ENCODE measurements at places on chromosomes 2 and 18. TPM values are rescaled to one million over a fixed set of nuclear protein-coding genes. Genes with fewer than 3 reads are reported as not detected.

Gene MOGAT1
- total RNA-seq = not detected

DNA sequence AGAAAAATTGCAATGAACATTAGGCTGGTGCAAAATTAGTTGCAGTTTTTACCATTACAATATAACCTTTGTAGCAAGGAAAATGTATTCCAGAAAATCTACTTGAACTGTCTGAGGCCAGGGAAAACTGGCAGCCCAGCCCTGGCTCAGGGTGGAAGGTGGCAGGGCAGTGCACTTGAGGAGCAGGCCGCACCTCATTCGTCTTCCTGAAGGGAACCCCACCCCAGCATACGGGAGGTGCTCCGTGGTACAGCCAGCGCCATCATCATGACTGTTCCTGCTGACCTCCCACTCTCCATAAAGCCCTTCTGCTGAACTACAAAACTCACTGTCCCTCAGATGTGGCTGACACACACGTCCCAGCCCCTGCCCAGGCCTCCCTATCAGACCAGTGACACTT, 65.9 kb upstream of the TFCP2L1 start:
- DNase-seq = no peak

Gene MOCOS
- 3.0 TPM for total RNA-seq

DNA sequence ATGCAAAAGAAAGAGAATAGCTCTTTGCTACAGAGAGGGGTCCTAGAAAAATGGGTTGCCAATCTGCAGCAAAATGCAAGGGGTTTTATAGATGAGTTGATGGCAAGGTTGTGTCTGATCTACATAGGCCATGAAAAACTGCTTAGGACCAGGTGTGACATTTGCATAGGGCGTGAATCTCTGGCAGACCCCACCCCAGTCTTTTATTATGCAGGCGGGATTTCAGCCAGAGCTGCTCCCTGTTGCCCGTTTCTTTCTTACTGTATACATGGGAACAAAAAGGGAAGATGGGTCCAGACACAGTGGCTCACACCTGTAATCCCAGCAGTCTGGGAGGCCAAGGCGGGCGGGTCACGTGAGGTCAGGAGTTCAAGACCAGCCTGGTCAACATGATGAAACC, 286.4 kb upstream of the LRRTM4 start:
- no peak for DNase-seq

DNA sequence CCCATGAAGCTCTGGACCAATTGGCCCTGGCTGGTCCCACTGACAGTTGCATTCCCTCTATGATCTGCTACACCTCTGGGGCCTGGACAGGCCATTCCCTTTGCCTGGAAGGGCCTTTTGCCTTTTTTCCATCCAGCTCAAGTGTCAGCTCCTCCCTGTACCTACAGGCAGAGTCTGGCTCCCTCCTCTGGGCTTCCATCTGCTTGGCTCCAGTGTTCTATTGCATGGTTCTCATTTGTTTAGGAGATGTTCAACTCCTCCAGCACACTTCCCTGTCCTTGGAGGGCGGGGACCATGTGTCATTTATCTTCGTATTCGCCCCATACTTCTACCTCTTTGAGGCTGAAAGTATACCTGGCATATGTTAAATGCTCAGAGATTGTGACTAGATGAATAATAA, 61.1 kb downstream of the PRKCE start:
- no peak for DNase-seq

DNA sequence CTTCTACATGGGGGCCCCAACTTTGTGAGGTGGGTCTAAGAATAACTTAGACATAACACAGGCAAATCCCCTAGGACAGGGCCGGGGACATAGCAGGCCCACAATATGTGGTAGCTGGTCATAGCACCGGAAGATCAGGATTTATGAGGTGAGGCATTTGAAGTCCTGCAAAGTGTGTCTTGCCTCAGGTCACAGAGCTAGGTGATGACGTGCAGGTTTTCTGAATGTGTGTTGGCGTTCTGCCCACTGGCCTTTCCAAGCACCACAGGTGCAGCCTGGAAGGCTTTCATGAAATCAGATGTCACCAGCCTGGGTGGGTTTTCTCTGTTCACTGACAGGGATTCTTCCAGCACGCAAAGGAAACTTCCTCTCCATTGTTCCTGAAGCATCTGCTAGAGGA, 119.1 kb downstream of the LRATD1 start:
- DNase-seq = no peak

Gene TXNDC2
- total RNA-seq = 0.90 TPM

DNA sequence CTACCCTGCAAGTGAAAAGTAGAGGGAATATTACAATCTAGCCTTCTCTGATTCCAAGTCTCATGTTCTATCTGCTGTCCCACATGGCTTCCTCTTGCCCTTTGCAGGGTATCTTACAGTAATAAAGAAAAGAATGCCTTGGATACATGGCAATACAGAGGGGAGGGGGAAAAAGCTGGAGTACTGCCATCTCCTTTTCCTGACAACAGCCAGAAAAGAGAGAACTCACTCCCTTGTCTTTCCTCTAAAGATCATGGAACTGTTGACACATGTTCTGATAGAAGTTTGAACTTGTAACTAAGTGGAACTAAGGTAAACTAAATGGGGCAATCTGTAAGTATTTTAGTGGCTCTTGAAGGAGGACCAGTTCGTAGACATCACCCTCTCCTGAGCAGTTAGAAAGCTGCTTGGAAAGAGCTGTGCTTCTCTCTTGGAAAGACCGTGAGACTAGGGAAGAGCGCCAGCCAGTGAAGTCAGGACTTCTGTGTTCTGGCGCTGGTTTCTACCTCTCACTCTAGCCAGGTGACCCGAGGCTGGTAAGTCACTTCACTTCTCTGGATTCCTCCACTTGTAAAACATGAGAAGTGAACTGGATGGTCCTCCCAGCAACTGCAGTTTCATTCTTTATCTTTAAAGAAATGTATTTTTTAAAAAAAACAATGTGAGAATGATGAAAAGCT, 242.3 kb upstream of the FOSL2 start:
- DNase-seq = no peak

- DNase-seq = no peak
Measured at GRCh38 chr2:203603456-203604389, 68.6 kb upstream of the RAPH1 start.

Measured in Panc1 (cell line).